ENCODE measurements at places on chromosomes 12 and 14. TPM values are rescaled to one million over a fixed set of nuclear protein-coding genes. Genes with fewer than 3 reads are reported as not detected.

The APOF gene
- total RNA-seq: not detected

The MANSC4 gene
- total RNA-seq: 0.89 TPM

The OR6J1 gene
- total RNA-seq: not detected

The OVCH1 gene
- total RNA-seq: not detected

The ITGB7 gene
- 0.42 TPM for total RNA-seq

The RNASE7 gene
- not detected for total RNA-seq

The CRADD gene
- total RNA-seq: 10.2 TPM

The MYH7 gene
- not detected for total RNA-seq

The NEUROD4 gene
- not detected for total RNA-seq

The GPR84 gene
- not detected for total RNA-seq

The CCDC177 gene
- not detected for total RNA-seq

The SERPINA9 gene
- total RNA-seq: not detected

The KRT6A gene
- total RNA-seq: not detected

The SMIM41 gene
- 0.23 TPM for total RNA-seq

The SOX5 gene
- total RNA-seq: 6.2 TPM
